Immature natural killer cell (primary cell): ENCODE measurements at places on chromosomes 5 and 9.

- no peaks in the 10 kb centered on the region for H3K36me3 ChIP-seq
- peaks cover 15% of the 10 kb centered on the region for H3K4me1 ChIP-seq
- DNase-seq = no peak
- H3K27ac ChIP-seq = no peak overlapping the region
These were observed 157.3 kb upstream of the DAPK1 start for GRCh38 chr9:87340391-87340790.

- H3K4me3 ChIP-seq = no peak overlapping the region
- H3K27ac ChIP-seq = no peak overlapping the region
- H3K27me3 ChIP-seq = peaks cover 4% of the 10 kb centered on the region
- H3K36me3 ChIP-seq = peaks cover 7% of the 10 kb centered on the region
- DNase-seq = no peak
These were observed 803.8 kb upstream of the ZNF608 start for GRCh38 chr5:125550274-125550673.

DNA sequence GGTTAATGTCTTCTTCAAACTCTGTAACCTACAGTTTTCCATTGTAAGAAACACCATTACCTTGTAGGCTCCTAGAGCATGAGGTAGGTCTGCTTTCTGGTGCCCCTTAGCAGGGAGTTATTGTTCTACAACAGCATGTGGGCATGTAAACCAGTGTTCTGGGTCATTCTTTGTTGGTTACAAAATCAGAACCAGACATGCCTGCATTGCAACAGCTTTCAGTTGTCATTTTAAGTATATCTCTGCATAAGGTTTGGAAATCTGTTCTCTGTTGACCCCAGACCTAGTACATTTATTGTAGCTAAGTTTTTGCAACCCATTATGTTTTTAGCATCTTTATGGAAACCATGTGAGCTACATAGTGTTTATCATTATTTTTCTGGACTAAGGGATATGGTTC is 10.9 kb downstream of the RGMB start:
- H3K27ac ChIP-seq = no peak overlapping the region
- no peaks in the 10 kb centered on the region for H3K36me3 ChIP-seq
- no peaks in the 10 kb centered on the region for H3K4me1 ChIP-seq
- peaks cover 4% of the 10 kb centered on the region for H3K27me3 ChIP-seq
- no peak for DNase-seq

DNA sequence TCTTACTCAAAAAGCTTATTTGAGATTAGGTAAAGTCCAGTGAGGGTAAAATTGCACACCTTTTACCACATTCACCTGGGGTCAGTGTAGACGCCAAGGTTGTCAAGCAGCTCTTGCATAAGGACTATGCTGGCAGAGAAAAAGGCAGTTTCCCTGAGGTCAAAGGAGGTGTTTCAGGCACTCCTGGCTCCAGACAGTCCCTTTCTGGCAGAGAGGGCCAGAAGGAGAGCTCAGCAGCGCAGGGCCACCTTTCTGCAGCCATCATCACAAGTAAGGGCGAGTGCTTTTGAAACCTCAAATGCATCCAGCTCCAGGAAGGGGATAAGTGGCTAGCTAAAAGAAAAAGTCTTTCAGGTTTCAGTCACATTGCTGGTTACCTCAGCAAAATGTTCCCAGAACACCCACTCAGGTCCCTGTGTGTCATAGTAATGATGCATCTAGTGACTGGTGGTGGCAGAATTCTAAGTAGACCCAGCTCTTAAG is 16.7 kb upstream of the IL13 start:
- peaks cover 35% of the 10 kb centered on the region for H3K36me3 ChIP-seq
- peaks cover 2% of the 10 kb centered on the region for H3K27me3 ChIP-seq
- DNase-seq = no peak
- H3K27ac ChIP-seq = no peak overlapping the region
- H3K4me1 ChIP-seq = no peaks in the 10 kb centered on the region

DNA sequence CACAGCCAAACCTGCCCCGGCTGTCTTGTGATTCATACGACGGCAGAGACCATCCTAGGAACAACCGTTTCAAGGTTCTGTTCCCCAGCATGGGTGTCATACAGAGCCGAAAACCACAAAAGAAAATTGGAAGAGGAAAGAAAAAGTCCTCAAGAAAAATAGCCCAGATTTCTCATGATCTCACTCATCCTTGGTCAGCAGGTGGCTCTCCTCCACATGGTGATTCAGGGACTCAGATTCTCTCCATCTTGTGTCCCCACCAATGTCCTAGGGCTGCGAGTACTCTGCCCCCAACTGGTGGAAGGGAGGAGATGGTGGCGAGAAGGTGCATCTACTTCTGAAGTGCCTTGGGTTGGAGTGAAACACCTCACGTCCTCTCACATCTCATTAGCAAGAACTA is 25.6 kb downstream of the PDZD2 start:
- H3K27ac ChIP-seq = no peak overlapping the region
- H3K4me3 ChIP-seq = no peak overlapping the region
- no peaks in the 10 kb centered on the region for H3K4me1 ChIP-seq
- DNase-seq = no peak

- H3K27me3 ChIP-seq = no peaks in the 10 kb centered on the region
- no peaks in the 10 kb centered on the region for H3K4me1 ChIP-seq
- H3K36me3 ChIP-seq = no peaks in the 10 kb centered on the region
- DNase-seq = no peak
- H3K4me3 ChIP-seq = no peak overlapping the region
These were observed 528.9 kb downstream of the AGTPBP1 start for GRCh38 chr9:85212887-85213286.
